Bronchus fibroblast of lung (primary cell): ENCODE measurements at places on chromosomes 2 and 18. TPM values are rescaled to one million over a fixed set of nuclear protein-coding genes. Genes with fewer than 3 reads are reported as not detected.

The SLC9A4 gene
- not detected in 2 replicates for total RNA-seq

The CTAGE1 gene
- total RNA-seq = not detected in 2 replicates

The SERPINB7 gene
- 4.2 and 10.3 TPM in 2 replicates for total RNA-seq

The CYP26B1 gene
- total RNA-seq = not detected in 2 replicates

The REL gene
- total RNA-seq = 1.3 and 3.2 TPM in 2 replicates

The FOXI3 gene
- total RNA-seq = not detected in 2 replicates

The STAT4 gene
- total RNA-seq = under 0.01 and 0.15 TPM in 2 replicates

The OXER1 gene
- under 0.01 and 0.17 TPM in 2 replicates for total RNA-seq

The CARF gene
- total RNA-seq = 2.2 and 2.7 TPM in 2 replicates

The LCT gene
- not detected in 2 replicates for total RNA-seq

The KCNG2 gene
- 1.9 and 3.9 TPM in 2 replicates for total RNA-seq

The POTEC gene
- not detected in 2 replicates for total RNA-seq

The LGALSL gene
- 2.0 and 3.6 TPM in 2 replicates for total RNA-seq

The EVA1A gene
- total RNA-seq = 28.4 and 28.7 TPM in 2 replicates
